ENCODE measurements at places on chromosomes 4 and X.

- DNase-seq = no peak
Observed at GRCh38 chr4:135724421-135724820, 1522.8 kb upstream of the PABPC4L start.

GRCh38 chr4:62512271-62512670, 1312.1 kb downstream of the ADGRL3 start:
- DNase-seq = no peak

GRCh38 chrX:80812176-80812575, 2.5 kb upstream of the BRWD3 start:
- DNase-seq = no peak

- DNase-seq = peak; percentile 23
Observed at GRCh38 chrX:129472116-129472515, 51.2 kb downstream of the SMARCA1 start.

DNA sequence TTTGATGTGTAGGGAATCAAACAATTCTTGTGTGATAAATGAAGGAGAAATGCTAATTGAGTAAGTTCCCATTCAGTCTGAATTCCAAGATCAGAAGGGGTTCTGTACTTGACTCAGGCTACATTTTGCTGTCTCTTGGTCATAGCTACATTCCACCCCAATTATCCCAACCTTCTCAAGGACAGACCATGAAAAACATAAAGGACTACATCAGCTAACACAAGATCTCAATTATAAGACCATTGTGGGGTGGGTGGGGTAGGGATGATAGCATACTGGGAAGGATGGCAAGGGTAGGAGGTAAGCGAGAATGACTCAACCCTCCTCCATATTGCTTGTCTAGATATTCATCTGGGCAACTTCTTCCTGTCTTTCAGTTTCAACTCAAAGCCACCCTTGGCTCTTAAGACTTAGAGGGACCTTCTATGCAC, 87.4 kb upstream of the ETNPPL start:
- no peak for DNase-seq

DNA sequence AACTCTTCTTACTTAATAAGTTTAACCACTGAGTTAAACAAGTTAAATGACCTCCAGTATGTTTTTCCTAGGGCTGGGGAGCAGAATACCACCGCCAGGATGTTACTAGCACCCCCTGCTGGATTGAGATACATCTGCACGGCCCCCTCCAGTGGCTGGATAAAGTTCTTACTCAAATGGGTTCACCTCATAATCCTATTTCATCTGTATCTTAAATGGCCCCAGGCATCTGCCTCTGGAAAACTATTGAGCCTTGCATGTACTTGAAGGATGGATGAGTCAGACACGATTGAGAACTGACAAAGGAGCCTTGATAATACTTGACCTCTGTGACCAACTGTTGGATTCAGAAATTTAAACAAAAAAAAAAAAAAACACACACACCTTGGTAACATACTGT, 61.5 kb upstream of the MMAA start:
- DNase-seq = peak; percentile 72

- no peak for DNase-seq
Observed at GRCh38 chr4:147175460-147176025, 229.9 kb upstream of the TTC29 start.

DNA sequence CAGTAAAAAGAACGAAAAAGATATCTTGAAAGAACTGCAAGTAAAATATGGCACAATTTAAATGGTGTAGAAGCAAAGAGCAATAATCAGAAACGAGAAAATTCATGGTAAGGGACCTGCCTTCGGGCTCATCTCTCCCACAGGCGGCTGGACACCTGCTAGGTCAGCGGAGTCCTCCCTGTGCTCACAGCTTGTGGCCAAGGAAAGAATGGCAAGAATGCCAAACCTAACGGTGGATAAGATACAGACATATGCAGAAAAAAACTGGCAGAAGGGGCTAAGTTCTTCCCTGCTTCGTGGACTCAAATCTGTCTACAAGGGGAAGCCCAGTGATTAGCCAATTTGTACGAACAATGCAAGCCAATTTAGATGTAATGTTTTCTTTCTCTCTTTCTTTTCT, 152.1 kb upstream of the VCX start:
- peak; percentile 8 for DNase-seq

DNA sequence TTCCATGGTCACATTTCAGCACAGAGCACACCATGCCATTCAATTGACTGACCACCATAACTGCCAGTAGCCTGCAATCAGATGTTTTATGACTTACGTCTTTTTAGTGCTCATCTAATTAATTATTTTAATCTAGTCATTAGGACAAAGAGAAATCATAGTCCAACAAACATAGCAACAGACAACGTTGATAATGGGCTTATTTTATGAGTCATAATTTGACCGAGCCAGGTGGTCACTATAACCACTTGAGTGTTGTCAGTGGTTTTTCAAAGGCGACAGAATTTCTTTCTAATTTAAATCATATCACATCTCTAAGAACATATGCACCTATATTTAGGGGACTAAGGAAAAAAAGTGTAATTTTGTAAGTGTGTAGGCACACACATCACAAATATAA, 1.9 kb downstream of the SEC24D start:
- peak; percentile 31 for DNase-seq

GRCh38 chrX:130393451-130394074, 8.1 kb upstream of the GPR119 start:
- DNase-seq = peak; percentile 58

DNA sequence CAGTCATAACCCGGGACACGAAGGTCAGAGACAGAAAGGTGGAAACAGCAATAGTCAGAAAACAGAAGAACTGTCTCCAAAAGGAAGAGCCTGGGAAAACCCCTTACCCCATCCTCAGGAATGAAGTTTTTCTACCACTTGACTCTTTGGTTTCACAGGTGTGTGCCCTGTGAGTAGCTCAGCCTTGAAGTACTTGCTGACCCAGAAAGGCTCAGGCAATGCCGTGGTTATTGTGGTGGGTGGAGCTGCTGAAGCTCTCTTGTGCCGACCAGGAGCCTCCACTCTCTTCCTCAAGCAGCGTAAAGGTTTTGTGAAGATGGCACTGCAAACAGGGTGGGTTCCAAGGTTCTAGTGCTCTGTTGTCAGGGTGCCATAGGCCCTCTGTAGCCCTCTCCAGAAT, 24.4 kb downstream of the DGAT2L6 start:
- DNase-seq = no peak

GRCh38 chr4:185204238-185204910, 574 bp upstream of the CFAP97 start:
- no peak for DNase-seq

DNA sequence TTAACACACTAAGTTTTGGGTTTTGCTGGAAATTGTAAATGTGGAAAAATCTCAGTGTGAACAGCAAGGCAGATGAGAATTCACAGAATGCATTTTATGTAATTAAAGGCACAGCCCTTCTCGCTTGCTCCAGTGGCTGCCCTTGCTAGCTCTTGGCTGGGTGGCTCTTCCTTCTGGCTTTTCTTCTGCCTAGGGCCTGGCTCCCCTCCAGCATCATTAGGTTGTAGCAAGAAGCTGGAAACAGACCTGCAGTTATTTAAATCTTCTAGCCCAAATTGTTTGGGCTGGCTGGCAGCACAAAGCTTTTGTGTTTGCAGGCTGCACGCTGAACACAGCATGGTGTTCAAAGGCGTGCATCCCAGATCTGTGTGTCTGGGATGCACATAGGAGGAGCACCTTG, 56.5 kb downstream of the LIMCH1 start:
- no peak for DNase-seq

DNA sequence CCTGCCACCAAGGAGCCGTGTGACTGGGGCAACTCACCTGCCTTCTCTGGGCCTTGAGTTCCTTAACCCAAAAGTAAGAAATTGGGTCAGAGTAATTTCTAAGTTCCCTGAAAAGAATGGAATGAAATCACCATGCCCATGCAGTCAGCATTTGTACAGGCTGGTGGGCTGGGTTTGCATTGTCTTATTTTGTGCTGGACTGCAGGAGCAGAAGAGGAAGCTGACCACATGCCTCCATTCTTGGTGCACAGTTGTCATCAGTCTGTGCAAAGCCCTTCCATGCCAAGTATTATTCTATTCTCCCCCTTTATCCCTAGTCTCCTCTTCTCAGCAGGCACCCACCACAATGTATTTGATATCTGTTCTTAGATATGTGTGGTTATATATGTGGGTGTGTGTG, 56.3 kb downstream of the FHDC1 start:
- DNase-seq = no peak

DNA sequence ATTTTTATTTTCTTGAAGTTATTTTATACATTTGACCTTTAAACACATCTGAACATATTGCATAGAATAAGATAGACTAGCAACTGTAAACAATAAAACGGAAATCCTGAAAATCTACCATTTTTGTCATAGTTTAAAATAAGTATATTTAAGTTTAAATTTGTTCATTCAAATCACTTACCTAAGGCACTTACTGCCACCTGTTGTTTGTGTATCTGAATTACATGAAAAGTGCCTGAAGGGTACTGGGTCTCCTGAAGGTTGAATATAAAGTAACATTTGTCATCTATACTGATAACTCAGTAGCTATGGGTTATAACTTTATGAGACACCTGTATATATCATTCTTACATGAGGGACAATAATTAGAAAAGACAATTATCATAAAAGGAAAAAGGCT, 38.6 kb downstream of the TRPC5 start:
- DNase-seq = no peak

GRCh38 chr4:121421594-121421993, 40.8 kb upstream of the QRFPR start:
- peak; percentile 35 for DNase-seq

DNA sequence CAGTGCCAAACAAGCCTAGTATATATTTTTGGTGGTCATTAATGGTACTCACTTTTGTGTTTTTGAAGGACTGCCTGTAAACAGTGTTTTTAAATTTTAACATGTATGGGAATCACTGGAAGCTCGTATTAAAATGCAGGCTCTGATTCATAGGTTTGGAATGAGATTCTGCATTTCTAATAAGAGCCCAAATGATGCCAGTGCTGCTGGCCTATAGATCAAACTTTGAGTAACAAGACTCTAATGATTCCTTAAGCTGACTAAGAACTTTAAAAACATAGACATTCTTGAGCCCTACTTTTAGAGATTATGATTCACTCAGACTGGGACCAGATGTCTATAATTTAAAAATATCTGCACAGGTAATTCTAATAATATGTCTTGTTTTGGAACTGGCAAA, 823.2 kb upstream of the LCORL start:
- DNase-seq = no peak

DNA sequence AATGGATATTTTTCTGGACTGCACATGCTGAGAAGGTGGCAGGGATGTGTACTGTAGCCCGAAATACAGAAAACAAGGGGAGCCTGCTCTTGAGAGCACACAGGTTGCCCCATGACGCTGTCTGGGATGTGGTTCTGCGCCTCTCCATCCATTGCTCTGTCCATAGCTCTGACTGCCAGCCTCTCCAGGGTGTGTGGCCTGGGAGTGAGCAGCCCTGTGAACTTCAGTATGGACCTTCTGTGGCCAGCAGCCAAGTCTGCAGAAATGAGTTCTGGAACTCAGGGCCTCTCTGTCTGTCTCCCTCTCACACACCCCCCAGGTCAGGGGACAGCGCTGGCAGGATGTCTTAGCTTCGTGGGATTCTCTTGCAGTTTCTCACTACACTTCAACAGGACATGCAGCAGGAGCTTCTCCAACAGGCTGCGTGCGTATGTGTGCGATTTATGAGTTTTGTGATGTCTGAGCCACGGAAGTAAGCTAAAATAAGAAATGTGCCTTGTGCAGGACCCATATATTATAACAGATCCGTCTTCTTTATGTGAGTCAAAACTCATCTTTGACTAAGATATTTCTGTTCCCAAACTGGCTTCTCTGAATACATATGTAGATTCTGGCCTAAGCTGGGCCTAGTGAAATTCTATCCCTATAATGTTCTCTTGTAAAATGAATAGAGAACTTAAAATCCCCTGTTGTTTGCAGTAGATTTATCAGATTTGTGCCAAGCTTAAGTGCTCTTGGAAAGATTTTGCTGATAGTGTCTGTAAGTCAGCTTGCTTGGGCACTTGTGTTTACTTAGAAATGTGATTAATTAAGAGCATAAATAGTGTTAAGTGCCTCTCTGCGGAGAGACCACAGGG, 40.0 kb downstream of the PROM1 start:
- DNase-seq = no peak

- no peak for DNase-seq
Observed at GRCh38 chr4:189850239-189850856, 90.3 kb upstream of the FRG1 start.

- DNase-seq = no peak
Observed at GRCh38 chr4:150982557-150983233, 32.4 kb downstream of the LRBA start.

DNA sequence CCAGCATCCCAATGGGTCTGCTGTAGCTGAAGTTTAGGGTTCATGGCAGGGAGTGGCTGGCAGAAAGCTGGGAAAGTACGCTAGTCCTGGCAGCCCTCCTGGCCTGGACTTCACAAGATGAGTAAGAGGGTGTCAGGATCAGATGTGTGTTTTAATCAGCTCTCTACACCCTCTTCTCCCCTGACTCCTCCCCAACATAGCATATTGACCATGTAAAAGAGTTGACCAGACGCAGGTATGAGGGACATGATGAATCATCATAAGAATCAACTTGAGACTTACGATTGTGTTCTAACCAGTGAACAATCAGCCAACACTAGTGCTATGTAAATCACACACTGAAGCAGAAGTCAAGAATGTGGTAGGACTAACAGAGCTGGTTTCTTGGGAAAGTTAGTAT, 5.3 kb downstream of the SOWAHB start:
- peak; percentile 59 for DNase-seq

DNA sequence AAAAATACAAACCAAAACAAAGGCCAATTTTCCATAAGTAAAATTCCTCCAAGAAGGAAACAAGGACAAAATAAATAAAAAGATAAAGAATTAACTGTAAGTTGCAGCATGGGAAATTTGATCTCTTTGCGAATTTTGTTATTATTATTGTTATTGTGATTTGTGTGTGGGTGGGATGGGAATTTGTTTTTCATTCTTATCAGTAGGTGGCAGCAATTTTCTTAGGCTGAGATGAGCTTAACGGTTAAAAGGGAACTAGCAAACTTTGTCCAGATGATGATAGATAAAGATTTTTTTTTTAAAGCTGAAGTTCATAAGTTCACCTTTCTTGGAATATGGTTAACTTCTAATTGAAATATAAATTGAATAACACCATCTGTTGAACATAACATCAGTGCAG, 83.2 kb upstream of the IL1RAPL2 start:
- no peak for DNase-seq

DNA sequence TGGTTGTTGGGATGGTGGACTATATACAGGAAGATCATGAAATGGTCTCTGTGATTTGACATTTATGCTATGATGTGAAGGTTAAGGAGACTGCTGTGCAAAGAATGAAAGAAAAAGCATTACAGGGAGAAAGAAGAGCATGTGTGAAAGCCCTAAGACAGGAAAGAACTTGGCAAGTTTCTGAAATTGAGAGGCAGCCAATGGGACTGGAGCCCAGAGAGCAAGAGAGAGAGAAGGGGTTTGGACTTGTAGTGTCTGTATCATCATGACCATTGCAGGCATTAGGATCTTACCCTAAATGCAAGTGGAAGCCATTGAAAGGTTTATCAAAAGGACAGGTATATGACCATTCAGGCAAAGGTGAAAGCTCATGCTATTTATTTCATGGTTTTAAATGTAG, 147.1 kb downstream of the NAA11 start:
- no peak for DNase-seq

Measured in trophoblast cell (in vitro differentiated cells and primary cell).